Stimulated activated CD8-positive, alpha-beta memory T cell treated with anti-CD3 and anti-CD28 coated beads, Interleukin-4, amount 100 ng/mL, for 48 hours (primary cell): ENCODE measurements at places on chromosomes 7 and 10.
A peak's percentile ranks its signal among the peaks of the same experiment; 100 is the strongest.

DNA sequence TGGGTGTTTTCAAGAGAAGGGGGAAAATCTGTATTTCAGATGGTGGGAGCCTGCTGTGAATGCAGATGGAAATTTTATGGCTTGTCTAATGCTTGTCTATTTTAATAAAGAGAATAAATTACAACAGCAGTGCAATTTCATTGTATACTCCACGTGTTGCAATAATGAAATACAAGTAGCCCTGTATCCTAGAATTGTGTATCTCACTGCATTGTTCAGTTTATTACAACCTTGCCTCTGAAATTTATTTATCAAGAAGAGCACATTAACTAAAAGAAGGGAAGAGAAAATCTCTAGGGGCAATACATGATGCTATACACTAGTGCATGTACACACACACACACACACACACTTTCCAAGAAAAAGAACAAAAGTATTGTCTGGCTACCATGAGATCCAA, 21.8 kb downstream of the ANK3 start:
- no peak for DNase-seq

GRCh38 chr7:140230516-140230860, 53.7 kb upstream of the KDM7A start:
- peak; percentile 81 for DNase-seq

DNA sequence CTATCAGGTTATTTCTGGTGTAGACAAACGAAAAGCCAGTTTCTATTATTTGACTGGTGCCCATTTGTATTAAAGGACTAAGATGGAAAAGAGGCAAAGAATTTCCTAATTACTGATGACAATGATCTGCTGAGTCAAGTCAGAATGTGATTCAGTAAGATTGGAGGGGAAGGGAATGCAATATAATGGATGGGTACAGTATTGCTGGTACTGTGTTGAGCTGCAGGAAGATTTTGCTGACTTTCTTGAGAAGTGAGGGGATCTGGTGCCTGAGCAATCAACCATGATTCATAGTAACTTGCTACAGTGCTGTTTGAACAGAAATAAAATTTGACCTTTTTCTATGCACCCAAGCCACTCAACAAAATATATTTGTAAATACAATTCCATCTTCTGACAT, 139.1 kb upstream of the RHEB start:
- DNase-seq: no peak

DNA sequence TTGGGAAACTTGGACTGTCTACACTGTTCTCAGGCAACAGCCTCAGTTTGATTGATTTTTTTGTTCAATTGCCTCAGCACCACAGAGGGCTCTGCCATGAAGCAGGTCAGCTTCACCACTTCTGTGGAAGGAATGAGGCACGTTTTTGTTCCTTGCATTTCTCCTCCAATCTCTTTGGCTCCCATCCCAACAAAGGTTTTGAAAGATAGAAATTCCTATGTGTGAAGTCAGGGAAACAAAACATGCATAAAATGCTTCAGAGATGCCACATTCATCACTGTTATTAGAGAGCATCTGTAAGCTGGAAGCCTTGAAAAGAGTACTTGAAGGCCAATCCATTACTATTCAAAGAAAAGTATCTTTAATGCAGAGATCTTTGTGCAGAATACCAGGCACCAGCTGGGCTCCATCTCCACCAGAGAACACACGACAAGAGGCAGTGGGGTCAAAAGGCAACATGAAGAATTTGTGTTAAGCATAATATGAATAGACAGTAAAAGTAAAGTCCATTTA, 249.1 kb upstream of the LYZL1 start:
- no peak for DNase-seq

GRCh38 chr7:77157446-77157845, 35.0 kb downstream of the CCDC146 start:
- no peak for DNase-seq

DNA sequence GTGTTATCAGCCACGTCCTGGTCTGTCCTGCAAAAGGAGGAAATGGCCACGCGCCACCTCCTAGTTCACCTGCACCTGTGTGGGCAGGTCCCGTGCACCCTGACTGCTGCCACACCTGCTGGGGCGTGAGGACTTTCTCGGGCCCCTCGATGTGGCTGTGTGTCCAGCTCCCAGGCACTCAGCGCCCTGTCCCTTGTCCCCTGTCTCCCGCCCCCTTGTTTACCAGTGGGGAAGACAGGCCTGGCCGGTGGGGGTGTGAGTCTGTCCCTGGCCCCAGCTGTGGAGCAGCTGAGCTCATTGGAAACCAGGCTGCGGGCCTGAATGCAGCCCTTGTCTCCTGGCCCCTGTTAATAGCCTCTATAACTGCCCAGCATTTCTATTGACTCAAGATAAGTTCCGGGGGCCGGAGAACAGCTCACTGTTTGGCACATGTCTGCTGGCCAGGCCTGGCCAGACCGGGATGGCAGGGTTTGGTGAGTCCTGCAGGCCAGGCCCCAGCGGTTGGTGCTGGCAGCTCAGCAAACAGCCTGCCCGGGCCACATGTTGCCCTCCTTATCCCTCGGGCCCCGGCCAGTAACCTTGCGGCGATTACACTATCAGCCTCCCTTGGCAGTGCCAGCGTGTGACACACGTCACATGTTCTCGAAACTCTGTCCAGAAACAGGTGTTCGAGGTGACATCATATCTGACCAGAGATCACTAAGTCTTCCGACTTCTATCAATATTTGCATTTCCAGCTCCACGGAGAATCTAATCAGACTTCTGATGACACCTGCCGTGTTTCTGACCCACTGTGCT, 52.1 kb downstream of the FOXL3 start:
- DNase-seq: no peak

DNA sequence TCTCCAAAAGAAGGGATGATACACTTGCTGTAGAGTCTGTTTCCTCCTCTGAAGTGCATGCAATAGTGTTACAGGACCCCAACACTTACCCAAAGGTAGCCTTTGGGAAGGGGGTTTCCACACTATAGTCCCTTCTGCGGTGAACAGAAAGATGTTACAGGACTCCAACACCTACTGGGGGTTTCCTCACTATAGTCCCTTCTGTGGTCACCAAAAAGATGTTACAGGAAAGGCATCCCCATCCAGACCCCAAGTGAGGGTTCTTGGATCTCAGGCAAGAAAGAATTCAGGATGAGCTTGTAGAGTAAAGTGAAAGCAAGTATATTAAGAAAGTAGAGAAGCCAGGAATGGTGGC, 69.2 kb upstream of the PIK3CG start:
- no peak for DNase-seq

DNA sequence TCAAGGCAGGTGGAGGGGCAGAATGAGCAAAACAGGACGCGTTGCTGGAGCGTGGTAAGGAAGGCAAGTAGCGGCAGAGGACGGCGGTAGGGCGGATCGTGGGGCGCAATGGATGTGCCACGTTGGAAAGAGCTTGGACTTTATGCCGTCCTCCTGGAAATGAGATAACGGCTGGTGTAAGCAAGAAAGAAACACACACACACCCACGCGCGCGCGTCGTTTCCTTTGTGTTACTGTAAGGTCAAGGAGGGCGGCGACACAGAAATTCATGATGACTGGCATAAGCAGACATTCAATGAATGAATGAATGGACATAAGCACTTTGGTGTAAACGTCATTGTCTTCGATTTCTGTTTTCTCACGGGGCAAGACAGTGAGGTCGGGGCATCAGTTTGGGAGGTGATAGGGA, 683 bp upstream of the ENTPD7 start:
- peak; percentile 85 for DNase-seq

DNA sequence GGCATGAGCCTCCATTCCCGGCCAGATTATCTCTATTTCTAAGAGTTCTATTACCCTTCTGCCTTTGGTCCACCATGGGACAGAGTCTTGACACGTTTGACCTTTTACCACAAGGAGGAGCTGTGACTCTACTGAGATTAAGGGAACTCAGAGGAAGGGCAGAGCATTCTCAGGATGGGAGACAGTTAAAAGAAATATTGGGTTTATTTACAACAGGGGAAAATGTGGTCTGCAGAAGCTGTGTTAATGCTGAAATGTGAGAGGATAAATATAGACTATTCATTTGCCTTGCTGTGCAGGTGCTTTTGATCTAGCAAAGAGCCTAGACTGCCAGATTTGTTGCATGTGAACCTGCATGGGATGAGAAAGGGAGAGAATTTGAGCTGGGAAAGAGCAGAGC, 45.8 kb upstream of the PRSS58 start:
- DNase-seq: no peak

DNA sequence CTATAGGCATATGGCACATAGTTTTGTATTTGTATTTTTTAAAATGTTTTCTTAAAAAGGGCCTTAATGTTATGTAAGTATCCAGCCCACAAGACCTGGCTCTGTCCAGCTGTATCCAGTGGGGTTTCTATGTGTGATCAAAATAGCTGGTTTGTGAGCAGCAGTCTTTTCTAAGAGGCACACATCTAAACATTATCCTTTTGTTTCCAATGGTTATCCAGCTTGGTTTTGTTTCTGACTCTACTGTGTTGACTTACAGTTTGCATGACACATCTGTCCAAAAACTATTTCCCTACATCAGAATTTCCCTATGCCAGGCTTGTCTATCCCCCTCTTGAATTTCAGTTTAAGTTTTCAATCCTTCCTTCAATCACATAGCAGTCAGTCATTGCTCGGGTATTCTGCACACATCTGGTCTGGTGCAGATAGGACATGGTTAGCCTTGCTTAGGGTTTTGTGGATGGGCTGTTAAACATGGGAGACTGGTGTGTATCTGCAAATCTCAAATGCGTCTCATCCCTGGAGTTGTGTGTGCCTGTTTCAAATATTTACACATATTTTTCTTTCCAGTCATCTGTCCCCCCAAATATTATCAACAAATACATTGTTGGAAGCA, 104.2 kb downstream of the SAMD9 start:
- no peak for DNase-seq

DNA sequence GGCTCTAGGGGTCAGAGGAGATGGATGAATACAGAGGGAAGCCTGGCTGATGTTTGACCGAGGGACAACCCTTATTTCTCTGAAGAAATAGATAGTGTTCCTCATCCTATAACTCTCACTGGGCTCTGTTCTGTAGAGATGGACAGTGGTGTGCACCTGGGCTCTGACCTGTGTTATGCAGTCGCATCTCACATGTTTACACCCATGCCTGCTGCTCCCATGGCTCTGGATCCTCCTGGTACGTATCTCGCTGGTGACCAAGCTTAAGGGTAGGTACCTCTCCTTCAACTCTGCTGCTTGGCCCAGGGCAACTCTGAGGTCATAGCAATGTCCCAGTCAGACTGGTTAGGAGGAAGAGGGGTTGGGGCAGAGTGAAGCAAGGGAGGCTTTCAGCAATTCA, 42.8 kb downstream of the ADRA2A start:
- peak; percentile 7 for DNase-seq

GRCh38 chr10:22505911-22506685, 160.8 kb downstream of the SPAG6 start:
- DNase-seq: peak; percentile 64

- no peak for DNase-seq
Observed at GRCh38 chr7:50306494-50307367, 2.2 kb downstream of the IKZF1 start.
